ENCODE measurements at places on chromosomes 3 and 15.
A peak's percentile ranks its signal among the peaks of the same experiment; 100 is the strongest.

- H3K4me3 ChIP-seq: peak overlapping the region; percentile 82
- H3K27ac ChIP-seq: peak overlapping the region; percentile 54
- peaks cover 36% of the 10 kb centered on the region for H3K36me3 ChIP-seq
- no peaks in the 10 kb centered on the region for H3K27me3 ChIP-seq
- H3K4me1 ChIP-seq: peaks cover 41% of the 10 kb centered on the region
- DNase-seq: no peak
Observed at GRCh38 chr3:51940648-51941462, 849 bp downstream of the RRP9 start.

DNA sequence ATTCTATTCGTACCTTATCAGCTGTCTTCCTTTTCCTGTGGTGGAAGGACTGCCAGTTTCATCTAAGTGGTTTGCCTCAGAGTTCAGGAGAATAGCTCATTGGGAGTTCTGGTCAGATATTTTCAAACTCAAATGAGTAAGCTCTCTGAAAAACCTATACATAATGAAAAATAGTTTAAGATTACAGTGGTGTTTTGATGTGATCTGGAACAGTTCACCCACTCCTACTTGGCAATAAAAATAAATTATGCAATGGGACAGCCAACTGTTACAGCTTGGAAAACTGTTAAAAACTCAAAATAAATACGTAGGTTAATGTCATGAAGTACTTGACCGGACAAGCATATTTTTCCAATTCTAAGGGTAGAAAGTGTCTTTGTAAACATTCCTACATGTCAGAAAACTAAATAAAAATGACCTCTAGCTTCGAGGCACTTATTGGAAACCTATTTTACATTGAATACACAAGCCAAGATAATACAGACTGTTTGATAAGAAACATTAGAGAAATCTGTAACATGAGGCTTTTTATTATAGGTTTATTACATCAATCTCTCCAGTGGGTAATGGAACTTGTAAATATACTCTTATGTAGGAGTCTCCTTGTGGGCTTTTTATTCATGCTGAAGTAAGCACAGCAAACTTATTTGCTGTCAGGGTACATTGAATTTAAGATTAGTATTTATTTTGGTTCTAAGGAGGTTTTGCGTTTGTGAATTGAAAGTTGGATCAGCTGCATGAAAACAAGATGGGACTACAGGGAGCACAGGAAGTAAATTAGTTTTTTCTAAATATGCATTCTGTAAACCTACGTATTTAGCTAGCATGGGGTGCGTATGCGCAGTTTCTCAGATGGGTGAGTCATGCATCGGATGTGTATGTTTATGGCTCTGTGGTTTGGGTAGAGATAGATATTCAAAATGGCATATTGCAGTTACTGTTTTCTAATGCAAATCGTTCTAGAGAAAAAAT lies 453.1 kb downstream of the IL5RA start:
- H3K4me1 ChIP-seq: no peaks in the 10 kb centered on the region
- no peak overlapping the region for H3K27ac ChIP-seq
- no peak overlapping the region for H3K4me3 ChIP-seq
- H3K36me3 ChIP-seq: no peaks in the 10 kb centered on the region

DNA sequence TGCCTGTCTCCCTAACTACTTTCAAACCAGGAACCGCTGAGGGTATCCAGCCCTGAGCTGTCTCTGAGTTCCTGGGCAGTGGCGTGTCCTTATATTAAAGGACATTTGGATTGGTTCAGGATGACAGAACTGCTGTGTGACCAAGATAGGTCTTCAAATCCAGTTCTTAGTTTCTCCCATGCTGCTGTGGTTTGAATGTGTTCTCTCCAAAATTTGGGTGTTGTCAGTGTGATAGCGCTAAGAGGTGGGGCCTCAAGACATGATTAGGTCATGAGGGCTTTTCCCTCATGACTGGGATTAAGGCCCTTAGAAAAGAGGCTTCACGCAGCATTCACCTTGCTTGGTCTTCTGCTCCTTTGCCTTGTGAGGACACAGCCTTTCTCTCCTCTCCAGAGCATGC lies 376.5 kb upstream of the TPM1 start:
- H3K27me3 ChIP-seq: no peaks in the 10 kb centered on the region
- H3K36me3 ChIP-seq: no peaks in the 10 kb centered on the region
- no peak overlapping the region for H3K4me3 ChIP-seq
- DNase-seq: no peak
- no peaks in the 10 kb centered on the region for H3K4me1 ChIP-seq
- H3K27ac ChIP-seq: no peak overlapping the region

GRCh38 chr3:155244216-155244615 lies 49.3 kb downstream of the STRIT1 start:
- H3K27ac ChIP-seq: no peak overlapping the region
- H3K4me1 ChIP-seq: no peaks in the 10 kb centered on the region
- no peak overlapping the region for H3K4me3 ChIP-seq

DNA sequence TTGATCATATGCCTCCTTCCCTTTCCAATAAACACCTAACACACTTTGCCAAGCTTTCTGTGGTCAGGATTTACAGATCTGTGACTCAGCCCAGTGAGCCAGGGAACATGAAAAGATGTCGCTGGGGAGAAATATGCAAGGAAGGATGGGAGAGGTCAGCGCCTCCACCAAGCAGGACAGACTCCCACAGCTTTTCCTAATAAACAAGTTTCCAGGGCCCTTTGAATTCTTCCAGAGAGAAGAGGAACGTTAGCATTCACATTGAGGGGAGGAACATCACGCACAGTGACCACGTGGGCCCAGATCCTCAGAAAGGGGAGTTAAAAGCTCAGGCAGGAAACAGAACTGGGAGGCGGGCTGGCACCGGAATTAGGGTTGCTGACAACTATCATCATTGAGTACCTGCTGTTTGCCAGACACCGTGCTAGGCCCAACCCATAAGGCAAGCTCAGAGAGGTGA lies 33.3 kb upstream of the MRPS22 start:
- no peaks in the 10 kb centered on the region for H3K36me3 ChIP-seq
- no peak overlapping the region for H3K4me3 ChIP-seq
- H3K27me3 ChIP-seq: peaks cover 3% of the 10 kb centered on the region
- H3K4me1 ChIP-seq: no peaks in the 10 kb centered on the region
- no peak for DNase-seq
- no peak overlapping the region for H3K27ac ChIP-seq

GRCh38 chr3:105448338-105448982 lies 81.8 kb downstream of the ALCAM start:
- peak; percentile 8 for DNase-seq
- no peak overlapping the region for H3K27ac ChIP-seq
- H3K27me3 ChIP-seq: no peaks in the 10 kb centered on the region
- H3K4me1 ChIP-seq: no peaks in the 10 kb centered on the region
- no peaks in the 10 kb centered on the region for H3K36me3 ChIP-seq

DNA sequence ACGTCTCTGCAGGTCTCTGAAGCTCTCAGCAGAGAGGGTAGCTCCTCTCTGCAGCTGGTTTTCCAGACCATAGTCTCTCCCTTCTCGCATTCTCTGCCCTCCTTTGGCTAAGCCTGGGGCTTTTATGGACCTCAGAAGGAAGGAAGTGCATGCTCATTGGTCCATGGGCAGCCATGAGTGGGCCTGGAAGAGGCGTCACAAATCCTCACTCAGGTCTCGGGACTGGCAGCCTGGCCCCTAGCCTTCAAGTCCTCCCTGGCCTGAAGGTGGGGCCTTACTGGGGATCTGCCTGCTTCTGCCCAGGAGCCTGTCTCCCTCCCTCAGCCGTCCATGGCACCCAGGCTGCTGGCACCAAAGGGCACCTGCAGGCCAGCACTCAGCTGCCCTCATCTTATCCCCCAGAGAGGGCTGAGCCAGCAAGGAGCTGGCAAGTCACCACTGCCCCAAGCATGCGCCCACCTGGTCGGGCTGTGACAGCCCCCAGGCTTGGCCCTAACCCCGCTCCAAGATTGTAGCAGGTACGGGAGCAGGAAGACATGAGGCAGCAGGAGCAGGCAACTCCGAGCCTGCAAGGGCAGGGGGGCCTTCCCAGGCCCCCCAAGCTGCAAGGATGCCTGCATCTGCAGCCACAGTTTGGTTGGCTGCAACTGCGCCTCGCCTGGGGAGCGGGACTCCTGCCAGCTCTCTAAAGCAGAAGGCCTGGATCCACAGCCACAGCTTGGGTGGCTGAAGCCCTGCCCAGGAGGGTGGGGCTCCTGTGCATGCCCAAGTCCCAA lies 37.4 kb downstream of the GHSR start:
- no peaks in the 10 kb centered on the region for H3K36me3 ChIP-seq
- H3K4me1 ChIP-seq: peaks cover 7% of the 10 kb centered on the region
- no peak overlapping the region for H3K27ac ChIP-seq
- H3K4me3 ChIP-seq: no peak overlapping the region
- no peaks in the 10 kb centered on the region for H3K27me3 ChIP-seq

DNA sequence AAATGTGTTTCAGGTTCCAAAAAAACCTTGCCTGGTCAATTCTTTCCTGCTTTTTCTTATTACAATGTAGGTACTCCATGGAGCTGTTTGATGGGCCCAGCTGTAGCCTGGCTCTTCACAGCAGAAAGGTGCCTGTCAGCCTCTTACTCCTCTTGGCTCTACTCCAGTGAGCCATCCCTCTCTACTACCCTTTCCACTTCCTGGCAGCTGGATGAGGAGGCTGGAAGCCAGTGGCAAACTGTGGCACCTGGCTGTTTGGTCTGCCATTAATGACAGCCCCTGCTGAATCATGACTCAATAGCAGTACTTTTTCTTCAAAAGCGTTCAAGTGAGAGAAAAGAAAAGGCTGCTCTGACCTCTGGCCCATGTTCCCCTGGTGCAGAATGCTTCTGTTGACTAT lies 618.1 kb downstream of the PYDC2 start:
- H3K27ac ChIP-seq: no peak overlapping the region
- no peaks in the 10 kb centered on the region for H3K27me3 ChIP-seq
- H3K36me3 ChIP-seq: no peaks in the 10 kb centered on the region
- no peak for DNase-seq
- H3K4me3 ChIP-seq: no peak overlapping the region

Data from DND-41 (cell line).